ENCODE measurements at places on chromosomes 7 and 10.

DNA sequence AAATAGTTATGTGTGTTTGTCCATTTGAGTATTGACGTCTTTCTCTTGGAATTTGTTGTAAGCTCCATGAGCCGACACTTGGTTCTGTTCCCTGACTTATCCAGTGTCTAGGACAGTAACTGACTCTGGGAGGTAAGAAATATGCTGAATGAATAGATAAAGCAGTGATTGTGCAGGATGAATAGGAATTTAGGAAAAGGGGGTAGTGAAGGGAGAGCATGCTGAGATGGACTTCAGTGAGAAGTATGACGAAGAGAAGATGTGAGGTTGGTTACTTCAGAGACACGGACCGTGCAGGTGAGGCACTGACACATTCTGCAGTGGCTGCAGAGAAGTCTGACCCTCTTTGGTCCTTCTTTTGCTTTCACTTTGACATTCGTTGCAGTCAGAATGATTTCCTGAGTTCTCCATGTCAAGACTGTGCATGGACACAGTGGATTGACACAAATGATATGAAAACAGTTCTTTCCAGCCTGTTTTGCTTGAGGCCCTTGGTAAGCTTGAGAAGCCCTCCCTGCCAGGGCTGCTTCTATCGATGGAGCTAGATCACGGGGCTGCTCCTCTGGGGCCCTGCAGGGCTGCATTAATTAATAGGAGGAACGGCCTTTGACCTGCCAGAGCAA is 261.5 kb upstream of the SORCS1 start:
- no peak overlapping the region for H3K27ac ChIP-seq
- no peak for DNase-seq
- no peaks in the 10 kb centered on the region for H3K36me3 ChIP-seq

- H3K27ac ChIP-seq: no peak overlapping the region
- no peaks in the 10 kb centered on the region for H3K27me3 ChIP-seq
- H3K4me1 ChIP-seq: no peaks in the 10 kb centered on the region
- no peaks in the 10 kb centered on the region for H3K36me3 ChIP-seq
- no peak overlapping the region for H3K4me3 ChIP-seq
Observed at GRCh38 chr10:74400186-74400585, 249.2 kb downstream of the ADK start.

DNA sequence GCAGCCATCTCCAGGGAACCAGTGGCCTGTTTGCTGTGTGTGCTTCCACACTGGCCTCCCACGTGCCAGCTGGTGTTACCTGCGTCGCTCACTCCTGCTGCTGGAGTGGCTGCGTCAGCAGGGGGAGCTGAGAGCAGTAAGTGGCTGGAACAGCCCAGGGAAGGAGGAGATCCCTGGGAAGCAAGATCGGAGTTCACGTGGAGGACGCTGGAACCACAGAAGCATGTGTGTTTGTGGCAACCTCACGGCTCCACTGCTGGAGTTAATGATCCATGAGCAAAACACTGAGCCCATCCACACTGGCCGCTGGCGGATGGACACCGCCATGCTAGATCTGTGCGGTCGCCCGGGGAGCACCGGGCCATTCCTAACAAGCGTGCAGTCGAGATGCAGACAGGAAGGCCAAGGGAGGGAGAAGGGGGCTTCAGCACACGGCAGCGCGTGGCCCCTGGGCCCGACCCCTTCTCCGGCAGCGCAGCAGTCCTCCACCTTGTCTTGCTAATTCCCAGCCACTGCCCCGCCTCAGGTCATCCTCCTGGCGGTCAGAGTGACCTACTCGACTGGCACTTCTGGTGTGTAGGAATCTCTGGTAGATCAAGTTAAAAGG is 68.5 kb upstream of the EEPD1 start:
- no peaks in the 10 kb centered on the region for H3K27me3 ChIP-seq
- no peak overlapping the region for H3K27ac ChIP-seq
- H3K4me3 ChIP-seq: no peak overlapping the region

DNA sequence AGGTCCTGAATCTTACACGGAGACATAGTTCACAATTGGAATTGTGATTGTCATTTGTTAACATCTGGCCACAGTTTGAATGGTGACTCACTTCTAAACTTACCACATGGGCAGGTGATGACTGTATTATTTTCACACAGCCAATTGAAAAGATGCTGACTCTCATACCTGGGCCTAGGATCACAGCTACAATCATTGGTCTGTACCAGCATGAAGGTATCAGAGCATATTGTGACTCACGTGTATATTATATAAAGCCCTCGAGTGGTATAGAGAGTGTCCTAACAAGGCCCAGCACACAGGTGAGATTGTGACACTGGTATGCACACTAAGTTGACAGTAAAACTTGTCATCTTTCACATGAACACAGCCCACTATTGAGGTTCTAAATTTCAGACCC is 9.4 kb upstream of the ZNF107 start:
- H3K36me3 ChIP-seq: no peaks in the 10 kb centered on the region
- H3K27me3 ChIP-seq: no peaks in the 10 kb centered on the region
- no peak for DNase-seq

DNA sequence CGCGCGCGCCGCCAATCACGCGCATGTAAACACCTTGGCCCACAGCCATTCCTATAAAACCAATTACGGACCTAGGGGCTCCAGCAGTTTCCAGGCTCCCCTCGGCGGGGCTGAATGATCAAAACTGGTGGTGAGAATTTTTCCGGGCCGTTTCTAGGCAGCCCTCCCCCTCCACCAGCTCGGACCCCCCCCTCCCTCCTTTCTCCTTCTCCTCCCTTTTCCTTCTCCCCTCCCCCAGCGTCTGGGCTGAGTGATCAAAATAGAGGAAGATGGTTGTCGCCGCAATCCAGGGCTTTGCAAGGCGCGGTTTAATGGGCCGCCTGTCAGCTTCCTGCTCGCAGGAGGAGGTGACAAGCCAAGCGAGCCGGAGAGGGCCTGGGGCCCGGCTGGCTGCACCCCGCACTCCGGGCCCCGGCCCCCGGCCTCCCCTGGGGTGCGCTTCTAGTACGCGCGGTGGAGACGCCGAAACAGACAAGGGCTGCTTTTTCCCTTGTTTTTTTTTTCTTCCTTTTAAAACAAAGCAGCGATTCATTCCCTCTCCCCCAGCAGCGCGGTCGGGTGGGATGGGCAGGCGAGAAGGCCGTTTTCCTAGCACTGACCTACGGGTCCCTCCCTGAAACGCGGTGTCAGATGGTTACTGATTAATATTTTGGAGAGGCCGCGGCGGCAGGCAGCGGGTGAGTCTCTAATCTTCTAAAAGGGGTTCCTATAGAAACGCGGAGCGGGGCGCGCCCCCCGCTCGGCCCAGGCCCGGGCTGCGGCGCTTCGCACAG is 528 bp upstream of the TNRC18 start:
- H3K27me3 ChIP-seq: no peaks in the 10 kb centered on the region
- H3K36me3 ChIP-seq: no peaks in the 10 kb centered on the region
- H3K4me1 ChIP-seq: peaks cover 27% of the 10 kb centered on the region
- DNase-seq: peak; percentile 99

DNA sequence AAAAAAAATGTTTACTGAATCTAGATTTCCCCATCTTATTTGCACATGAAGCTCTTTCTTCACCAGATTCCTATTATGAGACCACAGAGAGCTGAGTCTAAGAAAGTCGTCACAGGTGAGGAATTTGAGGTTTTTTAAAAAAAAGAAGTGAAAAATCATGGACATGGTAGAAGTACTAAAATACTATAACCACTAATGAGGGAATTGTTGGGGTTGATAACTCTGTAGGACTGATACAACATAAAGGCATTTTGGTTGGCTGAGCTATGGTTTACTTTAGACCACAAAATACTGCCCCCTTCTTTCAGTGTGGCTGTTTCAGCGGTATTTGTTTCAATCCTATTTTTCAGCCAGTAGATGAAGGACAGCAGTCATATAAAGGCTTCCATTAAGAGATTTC is 1111.3 kb downstream of the TYW1 start:
- H3K4me1 ChIP-seq: no peaks in the 10 kb centered on the region
- no peaks in the 10 kb centered on the region for H3K27me3 ChIP-seq
- no peak overlapping the region for H3K27ac ChIP-seq
- H3K4me3 ChIP-seq: no peak overlapping the region
- H3K36me3 ChIP-seq: no peaks in the 10 kb centered on the region

DNA sequence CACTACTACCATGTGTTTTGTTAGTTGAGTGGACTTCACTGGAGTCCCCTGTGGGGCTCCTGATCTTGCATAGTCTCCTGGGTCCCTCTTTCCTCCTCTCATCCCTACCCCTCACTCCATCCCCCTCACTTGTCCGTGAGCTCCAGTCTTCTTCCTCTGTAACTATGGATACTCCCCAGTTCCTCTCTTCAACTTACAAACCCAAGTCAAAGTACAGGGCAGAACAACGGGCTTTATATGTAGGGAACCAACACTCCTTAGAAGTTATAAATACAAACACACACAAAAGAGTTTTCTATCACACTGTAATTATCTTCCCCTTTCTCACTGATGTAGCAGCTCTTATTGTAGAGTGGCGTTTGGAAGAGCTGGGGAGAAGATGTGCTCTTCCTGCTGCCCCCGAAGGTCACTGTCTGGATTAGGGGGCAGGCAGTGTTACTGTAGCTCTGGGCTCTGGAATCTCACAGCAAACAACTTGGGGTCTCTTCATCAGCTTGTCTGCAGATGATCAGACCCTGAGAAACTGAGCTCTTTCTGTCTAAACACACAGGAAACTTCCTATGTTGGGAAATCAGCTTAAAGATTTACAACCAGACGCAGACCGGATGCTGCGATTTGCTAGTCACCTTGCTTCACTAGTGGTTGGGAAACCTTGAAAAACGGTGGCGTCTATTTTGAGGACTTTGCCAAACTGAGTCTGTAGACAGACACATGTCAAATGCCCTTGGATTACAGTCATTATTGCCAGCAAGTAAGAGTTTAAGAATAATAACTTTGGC is 13.6 kb downstream of the SNX10 start:
- H3K27ac ChIP-seq: peak overlapping the region; percentile 73
- no peak overlapping the region for H3K4me3 ChIP-seq
- no peaks in the 10 kb centered on the region for H3K36me3 ChIP-seq
- H3K27me3 ChIP-seq: no peaks in the 10 kb centered on the region
- H3K4me1 ChIP-seq: no peaks in the 10 kb centered on the region
- DNase-seq: peak; percentile 33

DNA sequence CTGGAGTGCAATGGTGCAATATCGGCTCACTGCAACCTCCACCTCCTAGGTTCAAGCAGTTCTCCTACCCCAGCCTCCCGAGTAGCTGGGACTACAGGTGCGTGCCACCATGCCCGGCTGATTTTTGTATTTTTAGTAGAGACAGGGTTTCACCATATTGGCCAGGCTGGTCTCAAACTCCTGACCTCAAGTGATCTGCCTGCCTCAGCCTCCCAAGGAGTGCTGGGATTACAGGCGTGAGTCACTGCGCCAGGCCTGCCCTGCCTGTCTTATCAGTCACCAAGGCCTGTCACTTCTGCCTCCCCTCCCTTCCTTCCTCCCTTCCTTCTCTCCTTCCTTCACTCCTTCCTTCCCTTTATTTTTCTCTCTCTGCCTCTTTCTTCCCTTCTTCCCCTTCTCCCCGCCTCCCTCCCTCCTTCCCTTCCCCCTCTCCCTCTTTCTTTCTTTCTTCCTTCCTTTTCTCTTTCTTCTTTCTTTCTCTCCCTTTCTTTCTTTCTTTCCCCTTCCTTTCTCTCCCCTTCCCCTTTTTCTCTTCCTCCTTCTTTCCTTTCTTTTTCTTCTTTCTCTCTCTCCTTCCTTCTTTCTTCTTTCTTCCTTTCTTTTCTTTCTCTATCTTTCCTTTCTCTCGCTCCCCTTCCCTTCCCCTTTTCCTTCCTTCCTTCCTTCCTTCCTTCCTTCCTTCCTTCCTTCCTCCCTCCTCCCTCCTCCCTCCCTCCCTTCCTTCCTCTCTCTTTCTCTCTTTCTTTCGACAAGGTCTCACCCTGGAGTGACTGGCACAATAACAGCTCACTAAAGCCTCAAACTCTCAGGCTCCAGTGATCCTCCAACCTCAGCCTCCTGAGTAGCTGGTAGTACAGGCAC is 3.1 kb upstream of the ST7 start:
- no peak for DNase-seq
- H3K27ac ChIP-seq: no peak overlapping the region
- H3K36me3 ChIP-seq: no peaks in the 10 kb centered on the region
